ENCODE measurements at places on chromosomes 5 and 9.

- DNase-seq, result no peak
These were observed 397.6 kb downstream of the SEMA5A start for GRCh38 chr5:9148242-9148641.

DNA sequence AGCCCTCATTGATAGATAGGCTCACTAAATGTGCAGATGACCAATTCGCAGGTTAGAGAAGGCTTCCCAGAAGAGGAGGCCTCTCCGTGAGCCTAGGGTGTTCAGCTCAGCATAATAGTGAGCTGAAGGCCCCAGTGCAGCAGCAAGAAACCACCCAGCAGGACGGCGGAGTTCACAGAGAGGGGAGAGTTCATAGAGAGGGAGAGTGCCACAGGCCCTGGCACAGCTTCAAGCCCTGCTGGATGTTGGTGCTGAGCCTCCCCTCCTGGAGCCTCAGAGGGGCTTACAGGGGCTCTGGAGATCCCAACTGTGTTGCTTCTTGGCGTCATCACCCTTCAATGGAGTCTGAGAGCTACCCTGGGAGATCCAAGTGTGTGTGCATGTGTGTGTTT lies 2.1 kb downstream of the SLC22A5 start:
- DNase-seq, result no peak

DNA sequence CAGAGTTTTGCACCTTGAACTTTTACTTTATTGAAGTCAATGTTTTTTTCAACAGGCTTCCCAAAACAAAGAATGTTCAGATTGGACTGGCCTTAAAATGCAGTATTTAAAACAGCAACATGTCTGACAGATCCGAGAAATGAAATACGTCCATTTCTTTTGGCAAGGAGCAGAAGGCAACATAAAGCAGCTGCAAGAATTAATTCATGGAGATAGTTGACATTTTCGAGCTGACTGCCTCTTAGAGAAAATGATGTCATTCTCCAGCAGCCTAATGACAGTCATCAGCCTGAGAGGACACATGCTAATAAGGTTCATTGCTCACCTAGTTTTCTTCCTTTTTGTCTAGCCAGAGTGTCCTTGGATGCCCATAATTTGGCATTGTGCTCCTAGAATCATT lies 232.2 kb upstream of the SEMA6A start:
- DNase-seq, result no peak

DNA sequence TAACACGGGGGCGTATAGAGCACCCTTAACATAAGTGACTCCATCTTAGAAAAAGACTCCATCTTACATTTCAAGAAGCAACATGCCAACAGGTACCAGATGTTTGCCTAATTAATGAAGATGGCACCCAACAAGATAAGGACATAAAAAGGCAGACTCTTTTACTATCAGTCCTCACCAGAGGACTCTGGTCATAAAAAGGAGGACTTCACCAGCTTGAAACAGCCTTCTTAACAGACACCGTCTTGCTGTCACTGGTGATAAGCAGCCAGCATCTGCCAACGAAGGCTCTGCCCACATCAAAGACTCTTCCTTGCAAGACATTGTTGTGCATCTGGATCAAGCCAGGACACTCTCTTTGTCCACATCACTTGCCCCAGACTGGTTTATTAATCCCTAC lies 80.3 kb downstream of the S1PR3 start:
- DNase-seq, result no peak

- DNase-seq, result no peak
These were observed 82.6 kb downstream of the GALNT10 start for GRCh38 chr5:154273028-154273617.

DNA sequence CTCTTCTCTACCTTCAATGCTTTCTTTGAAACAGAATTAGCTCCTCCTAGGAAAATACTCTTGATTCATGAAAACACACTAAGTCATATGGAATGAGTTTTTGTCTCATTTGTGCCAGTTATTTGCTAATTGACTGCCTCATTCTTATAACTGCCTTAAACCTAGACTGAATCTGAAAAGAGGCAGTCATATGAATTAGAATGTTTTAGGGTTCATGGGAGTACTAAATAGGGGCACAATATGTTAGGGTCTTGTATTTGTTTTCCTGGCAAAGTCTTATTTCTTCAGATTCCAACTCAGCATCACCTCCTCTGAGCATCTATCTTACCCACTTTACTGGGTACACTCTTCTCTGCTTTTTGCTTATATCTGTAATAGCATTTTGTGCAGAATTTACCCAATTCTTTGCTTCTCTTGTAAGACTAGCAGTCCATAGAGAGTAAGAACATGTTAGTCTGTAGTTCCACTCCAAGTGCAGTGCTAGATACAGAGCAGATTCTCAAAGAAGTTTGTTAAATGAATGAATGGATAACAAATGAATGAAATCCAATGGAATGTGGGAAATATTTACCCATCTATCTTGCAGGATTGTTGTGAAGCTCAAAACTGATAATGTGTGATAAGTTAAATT lies 43.9 kb upstream of the ALDH1A1 start:
- DNase-seq, result no peak

DNA sequence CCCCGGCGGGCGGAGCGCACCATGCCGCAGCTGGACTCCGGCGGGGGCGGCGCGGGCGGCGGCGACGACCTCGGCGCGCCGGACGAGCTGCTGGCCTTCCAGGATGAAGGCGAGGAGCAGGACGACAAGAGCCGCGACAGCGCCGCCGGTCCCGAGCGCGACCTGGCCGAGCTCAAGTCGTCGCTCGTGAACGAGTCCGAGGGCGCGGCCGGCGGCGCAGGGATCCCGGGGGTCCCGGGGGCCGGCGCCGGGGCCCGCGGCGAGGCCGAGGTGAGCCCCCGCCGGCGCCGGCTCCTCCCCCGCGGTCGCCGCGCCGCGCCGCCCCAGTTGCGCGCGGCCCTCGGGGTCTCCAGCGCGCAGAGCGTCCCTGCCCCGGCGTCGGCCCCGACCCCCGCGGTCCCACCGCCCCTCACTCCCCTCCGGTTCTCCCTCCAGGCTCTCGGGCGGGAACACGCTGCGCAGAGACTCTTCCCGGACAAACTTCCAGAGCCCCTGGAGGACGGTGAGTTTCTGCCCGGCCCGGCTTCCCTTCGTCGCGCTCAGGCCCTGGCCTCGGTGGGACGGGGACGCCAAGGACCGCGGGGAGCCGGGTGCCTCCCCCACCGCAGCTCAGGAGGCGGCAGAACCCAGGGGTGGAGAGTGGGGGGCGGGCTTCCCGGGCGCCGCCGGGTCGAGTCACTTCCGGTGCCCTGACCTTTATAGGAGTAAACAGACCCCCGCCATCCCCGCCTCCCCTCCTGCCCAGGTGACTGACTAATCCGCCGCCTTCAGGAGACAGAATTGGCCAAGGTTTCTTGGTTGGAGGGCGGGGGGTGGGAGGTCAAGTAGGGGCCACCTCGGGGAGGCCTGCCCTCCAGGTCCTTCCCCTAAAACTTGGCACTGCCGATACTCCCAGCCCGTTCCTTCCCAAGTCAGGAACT lies 665 bp downstream of the TCF7 start:
- DNase-seq, result no peak

GRCh38 chr9:113771199-113771598 lies 104.9 kb upstream of the ZNF618 start:
- no peak for DNase-seq

- DNase-seq, result no peak
These were observed 271.0 kb upstream of the MPDZ start for GRCh38 chr9:13550519-13550918.

DNA sequence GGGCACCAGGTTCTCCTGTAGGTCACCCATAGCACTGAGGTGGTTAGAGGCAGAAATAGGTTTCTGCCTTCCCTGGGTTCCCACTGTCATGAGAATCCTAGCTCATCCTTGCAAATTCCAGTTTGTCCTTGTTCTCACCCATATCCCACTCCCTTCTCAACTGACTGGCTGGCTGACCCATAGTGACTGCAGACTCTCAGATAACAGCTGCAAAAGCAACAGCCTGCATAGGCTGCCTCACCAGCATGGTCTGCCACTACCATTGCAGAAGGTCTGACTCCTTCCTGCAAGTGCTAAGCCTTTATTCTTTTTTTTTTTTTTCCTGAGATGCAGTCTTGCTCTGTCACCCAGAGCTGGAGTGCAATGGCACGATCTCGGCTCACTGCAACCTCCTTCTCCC lies 194.0 kb downstream of the SEMA6A start:
- no peak for DNase-seq

GRCh38 chr5:61465066-61465465 lies 133.0 kb downstream of the ZSWIM6 start:
- no peak for DNase-seq

- no peak for DNase-seq
These were observed 24.8 kb downstream of the P4HA2 start for GRCh38 chr5:132202711-132203463.
